ENCODE measurements at places on chromosomes 2 and 18. TPM values are rescaled to one million over a fixed set of nuclear protein-coding genes. Genes with fewer than 3 reads are reported as not detected.

Gene C2orf80
- total RNA-seq: not detected

Gene ERMN
- total RNA-seq: 0.05 TPM

Gene REG3G
- total RNA-seq: not detected

DNA sequence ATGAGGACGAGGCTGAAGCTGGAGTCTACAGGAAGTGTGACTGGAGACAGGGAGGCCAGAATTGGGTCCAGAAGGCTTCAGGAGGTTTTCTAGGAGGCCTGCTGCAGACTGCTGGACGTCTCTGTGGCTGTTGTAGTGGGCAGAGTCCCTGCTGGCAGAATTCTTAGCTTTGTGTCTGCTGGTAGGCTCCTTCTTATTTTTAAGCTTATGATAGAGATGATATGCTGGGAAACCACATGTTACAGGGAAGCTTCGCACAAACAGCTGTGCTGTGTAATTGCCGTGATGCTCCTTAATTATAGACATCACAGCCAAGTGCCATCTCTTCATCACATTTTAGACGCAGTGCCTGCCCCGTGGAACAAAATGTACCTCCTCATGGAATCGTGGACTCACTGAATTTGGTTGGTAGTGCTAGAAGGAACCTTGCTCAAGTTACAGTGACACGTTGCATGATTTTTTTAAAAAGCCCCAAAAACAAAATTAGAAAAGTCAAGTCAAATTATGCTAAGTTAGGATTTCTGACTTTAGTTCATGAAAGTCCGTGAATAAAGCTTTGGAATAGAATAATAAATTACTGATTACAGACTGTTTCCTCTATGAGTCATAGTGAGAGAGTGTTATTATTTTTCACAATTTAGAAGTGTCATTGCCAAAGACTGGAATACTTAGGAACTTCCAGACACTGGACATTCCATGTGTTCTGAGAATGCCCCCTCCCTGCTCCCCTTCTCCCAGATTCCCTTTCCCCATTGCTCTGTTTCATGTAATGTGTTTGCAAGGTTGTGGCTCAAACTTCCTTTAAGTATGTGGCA lies 144.1 kb downstream of the FHOD3 start:
- DNase-seq: no peak

- DNase-seq: no peak
Measured at GRCh38 chr18:70332694-70333093, 43.8 kb downstream of the SOCS6 start.

DNA sequence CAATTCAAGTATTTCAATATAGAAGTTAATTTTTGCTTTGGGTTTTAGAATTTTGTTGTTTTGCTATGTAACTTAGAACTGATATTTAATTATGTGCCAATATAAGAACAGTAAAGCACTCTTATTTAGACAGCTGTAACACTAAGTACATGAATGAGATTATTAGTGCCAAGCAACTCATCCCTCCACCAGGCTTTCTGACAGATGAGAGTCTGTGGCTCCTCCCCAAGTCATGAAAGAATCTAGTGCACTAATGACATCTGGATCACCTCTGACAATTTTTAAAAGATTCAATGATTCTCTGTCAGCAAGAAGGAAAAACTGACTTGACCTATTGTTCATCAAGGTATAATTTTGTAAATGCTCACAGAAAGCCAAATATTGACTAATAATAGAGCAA lies 67.8 kb downstream of the TMEFF2 start:
- DNase-seq: no peak

- DNase-seq: no peak
Measured at GRCh38 chr2:239695106-239695727, 294.4 kb upstream of the HDAC4 start.

GRCh38 chr2:175009917-175010621 lies 4.9 kb upstream of the CHN1 start:
- DNase-seq: no peak

Data from heart left ventricle (tissue), 16 donors.